ENCODE measurements at places on chromosomes 2 and 18. TPM values are rescaled to one million over a fixed set of nuclear protein-coding genes. Genes with fewer than 3 reads are reported as not detected.

Gene FNDC4
- 19.0 TPM for polyA plus RNA-seq

Gene ELAC1
- 3.6 TPM for polyA plus RNA-seq

Gene REG3A
- not detected for polyA plus RNA-seq

Gene HEATR5B
- polyA plus RNA-seq = 16.1 TPM

Gene CCL20
- polyA plus RNA-seq = 0.16 TPM

Gene PASK
- polyA plus RNA-seq = 16.6 TPM

Gene AMER3
- polyA plus RNA-seq = not detected

Gene PRKAG3
- not detected for polyA plus RNA-seq

Gene CYP1B1
- polyA plus RNA-seq = 0.01 TPM

Gene NT5C1B
- polyA plus RNA-seq = not detected

Gene PIK3C3
- polyA plus RNA-seq = 19.5 TPM

Gene SCN3A
- polyA plus RNA-seq = not detected

Gene ASB18
- polyA plus RNA-seq = not detected

Gene UGT1A3
- polyA plus RNA-seq = not detected

Gene TMEM198
- not detected for polyA plus RNA-seq
